Hematopoietic multipotent progenitor cell treated with erythropoietin and hydrocortisone succinate and interleukin-3 and kit ligand, for 17 days (in vitro differentiated cells): ENCODE measurements at places on chromosomes 1 and 21.

DNA sequence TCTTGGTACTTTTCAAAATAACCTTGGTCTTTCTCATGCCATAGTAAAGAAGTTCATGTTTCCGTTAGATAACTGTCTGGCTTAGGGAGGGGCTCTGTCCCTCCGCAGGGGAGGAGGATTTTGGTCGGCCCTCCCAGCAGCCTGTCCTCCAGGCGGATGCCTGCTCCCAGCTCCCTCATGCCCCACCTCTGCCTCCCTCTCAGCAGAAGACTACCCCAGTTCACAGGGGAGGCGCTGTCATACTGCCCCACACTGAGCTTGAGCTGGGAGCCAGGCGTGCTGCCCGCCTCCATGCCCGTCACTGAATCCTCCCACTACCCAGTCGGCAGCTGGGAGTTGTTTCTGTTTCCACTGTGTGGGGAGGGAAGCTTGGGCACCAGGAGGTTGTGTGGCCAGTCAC lies 127.3 kb downstream of the CAMTA1 start:
- DNase-seq, result no peak

- no peak for DNase-seq
These were observed 26.3 kb downstream of the SELENOF start for GRCh38 chr1:86887479-86888162.

GRCh38 chr1:61828805-61829204 lies 86.5 kb downstream of the PATJ start:
- DNase-seq, result no peak

- DNase-seq, result no peak
These were observed 399.3 kb downstream of the PTPRC start for GRCh38 chr1:199038156-199038555.

GRCh38 chr1:67677408-67677807 lies 7.6 kb upstream of the GADD45A start:
- no peak for DNase-seq

GRCh38 chr1:90724926-90725656 lies 8.0 kb upstream of the BARHL2 start:
- no peak for DNase-seq

GRCh38 chr1:53069663-53070327 lies 7.8 kb downstream of the PODN start:
- no peak for DNase-seq

- no peak for DNase-seq
These were observed 15.3 kb downstream of the CRYBG2 start for GRCh38 chr1:26338670-26339069.

- DNase-seq, result no peak
These were observed 50.5 kb downstream of the VCAM1 start for GRCh38 chr1:100769906-100770646.

DNA sequence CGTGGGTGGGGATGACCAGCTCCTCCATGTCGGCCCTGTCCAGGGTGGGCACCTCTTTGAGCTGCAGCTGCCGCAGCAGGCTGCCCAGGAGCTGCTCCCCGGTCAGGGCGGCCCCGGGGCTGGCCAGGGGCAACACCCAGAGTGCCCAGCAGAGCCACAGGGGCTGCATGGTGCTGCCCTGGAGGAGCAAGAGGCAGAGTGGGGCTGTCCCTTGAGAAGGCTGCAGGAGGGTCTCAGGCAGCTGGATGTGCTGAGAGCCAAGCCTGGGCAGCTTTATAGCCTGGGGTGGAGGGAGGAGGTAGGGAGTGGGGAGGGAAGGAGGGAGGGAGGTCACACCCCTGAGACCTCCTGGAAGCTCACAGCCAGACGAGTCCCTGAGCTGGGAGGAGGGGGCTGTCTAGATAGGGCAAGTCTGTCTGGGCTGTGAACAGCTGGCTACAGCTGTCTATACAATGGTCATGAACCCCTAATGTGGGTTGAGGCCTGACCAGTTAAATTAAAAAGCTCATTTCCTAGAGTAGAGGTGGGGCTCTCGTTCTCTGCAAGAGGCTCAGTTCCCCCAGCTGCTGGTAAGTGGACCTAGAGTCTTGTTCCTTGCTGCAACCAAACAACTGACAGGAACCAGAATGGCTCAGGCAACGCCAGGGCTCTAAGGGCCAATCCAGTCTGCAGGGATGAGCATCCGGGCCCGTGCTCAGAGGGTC lies at the start of gene LEFTY1:
LEFTY1 (minus strand) TSS at position 249 of the 704 bp plus-strand sequence; CDS start at position 169, 80 bp downstream.
- no peak for DNase-seq

GRCh38 chr1:246138781-246139180 lies 368.3 kb downstream of the SMYD3 start:
- no peak for DNase-seq

DNA sequence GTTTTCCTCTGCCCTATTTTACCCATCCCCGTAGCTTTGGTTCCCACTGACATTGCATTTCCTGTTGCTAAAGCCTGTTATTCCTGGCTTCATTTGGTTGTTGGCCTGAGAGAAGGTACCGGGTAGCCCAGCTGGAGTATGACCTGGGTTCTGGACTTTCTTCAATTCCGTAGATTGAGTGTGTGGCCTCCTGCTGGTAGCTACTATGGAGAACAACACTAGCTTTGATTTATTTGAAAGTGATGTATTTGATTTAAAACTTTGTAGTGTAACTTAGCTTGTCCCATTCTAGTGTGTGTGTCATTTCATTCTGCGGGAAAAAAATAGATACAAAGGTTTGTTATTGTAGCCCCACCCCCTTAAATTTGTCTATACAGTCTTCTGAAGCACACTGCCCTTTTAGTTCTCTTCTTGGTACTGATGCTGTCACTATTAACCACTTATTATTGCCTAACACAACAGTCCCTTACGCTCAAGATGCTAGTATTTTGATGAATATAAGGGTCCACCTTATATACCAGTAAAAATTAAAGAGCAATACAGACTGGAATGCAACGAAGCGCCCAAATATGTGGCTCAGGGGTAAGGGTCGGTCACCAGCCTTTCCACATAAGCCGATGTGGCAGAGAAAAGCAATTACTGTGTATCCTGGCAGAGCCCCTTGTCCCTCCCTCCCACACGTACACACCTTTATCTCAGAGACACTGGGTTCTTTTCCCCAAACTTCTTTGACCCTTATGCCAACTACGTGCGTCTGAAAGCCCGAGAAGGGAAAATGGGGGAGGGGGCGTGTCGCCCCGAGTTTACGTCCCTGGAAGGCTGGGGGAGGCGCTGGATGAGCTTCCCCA lies 643 bp upstream of the MOV10 start:
- DNase-seq, result no peak

GRCh38 chr21:46456750-46457149 lies 1.9 kb upstream of the DIP2A start:
- no peak for DNase-seq

DNA sequence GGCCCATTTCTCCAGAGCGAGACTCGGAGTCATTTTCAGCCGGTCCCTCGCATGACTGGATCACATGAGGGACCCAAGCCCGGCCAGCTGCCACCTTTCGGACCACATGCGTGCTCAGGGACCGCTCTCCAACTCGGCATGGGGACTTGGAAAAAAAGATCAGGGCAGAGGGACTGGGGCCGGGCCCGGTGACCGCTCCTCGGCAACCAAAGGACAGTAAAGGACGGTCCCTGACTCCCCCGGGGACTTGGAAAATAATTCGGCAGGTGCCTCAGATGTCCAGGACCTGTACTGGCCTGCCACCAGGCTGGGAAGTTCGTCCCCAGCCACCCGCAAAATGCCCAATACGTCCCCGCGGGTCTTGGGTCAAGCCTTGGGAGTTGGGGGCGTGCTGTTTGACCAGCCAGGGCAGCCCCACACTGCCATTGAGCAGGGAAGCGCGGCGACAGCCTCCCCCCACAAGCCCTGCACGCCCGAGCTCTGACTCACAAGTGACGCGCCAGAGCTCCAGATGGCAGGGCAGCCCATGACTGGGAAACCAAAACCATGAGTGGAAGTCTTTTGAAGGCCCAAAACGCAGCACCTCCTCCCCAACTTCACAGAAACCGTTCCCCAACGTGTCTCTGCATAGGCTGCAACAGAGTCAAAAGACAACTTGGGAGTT lies 134.5 kb downstream of the LIPI start:
- no peak for DNase-seq

DNA sequence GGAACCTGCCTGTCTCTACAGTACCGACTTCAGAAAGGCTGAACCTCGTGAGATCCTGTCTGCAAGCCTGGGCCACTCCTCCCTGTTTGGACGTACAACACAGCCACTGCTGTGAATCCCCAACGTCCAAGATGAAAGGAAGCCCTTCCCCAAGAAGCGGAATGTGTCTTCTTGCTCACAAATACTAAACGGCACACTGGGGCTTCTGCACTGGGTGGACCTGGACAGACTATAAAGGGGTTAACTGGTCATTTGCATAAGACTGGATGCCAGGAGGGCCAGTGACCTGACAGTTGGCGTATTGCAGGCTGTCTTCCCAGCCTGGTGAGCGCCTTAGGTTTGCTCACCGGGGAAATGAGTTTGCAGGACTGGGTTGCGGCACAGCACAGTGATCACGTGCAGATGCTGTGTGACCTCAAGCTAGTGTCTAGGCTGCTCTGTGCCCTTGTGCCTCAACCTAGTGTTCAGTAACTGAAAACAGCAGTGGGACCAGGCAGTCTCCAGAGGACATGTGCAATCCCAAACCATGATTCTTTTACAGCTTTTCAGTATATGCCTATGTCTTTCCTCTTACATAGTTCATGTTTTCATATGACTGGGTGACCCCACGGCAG lies 19.5 kb upstream of the AJAP1 start:
- DNase-seq, result no peak

- DNase-seq, result no peak
These were observed 43.1 kb downstream of the RGSL1 start for GRCh38 chr1:182493063-182493462.

DNA sequence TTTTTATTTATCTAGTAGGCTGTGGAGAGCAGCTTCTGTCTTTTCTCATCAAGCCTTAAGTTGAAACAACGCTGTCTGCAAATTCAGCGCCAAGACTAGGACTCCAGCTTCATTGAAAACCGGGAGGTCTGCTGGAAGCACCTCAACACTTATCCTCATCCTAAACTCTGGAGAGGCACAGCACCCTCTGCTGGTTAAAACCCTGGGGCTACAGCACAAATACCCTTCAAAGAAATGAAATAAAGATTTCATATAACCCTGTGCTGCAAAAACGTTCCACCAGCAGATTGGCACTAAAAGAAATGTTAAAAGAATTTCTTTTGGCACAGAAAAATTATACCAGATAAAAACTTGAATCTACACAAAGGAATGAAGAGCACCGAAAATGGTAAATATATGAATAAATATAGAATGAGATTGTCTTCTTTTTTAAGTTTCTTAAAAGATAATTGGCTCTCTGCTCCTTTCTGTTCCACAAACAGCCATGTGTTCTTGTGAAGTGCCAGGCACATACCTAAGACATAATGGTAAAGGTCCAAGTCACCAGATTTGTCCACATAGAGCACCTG lies 227.7 kb upstream of the SAMSN1 start:
- DNase-seq, result peak; percentile 40

- no peak for DNase-seq
These were observed 147.5 kb downstream of the ZC3H11B start for GRCh38 chr1:219465212-219466093.

- no peak for DNase-seq
These were observed 33.4 kb downstream of the BACE2 start for GRCh38 chr21:41201385-41201784.

- no peak for DNase-seq
These were observed 717 bp downstream of the UBIAD1 start for GRCh38 chr1:11273595-11274234.

- DNase-seq, result no peak
These were observed 2.6 kb downstream of the ALPL start for GRCh38 chr1:21511579-21512522.

DNA sequence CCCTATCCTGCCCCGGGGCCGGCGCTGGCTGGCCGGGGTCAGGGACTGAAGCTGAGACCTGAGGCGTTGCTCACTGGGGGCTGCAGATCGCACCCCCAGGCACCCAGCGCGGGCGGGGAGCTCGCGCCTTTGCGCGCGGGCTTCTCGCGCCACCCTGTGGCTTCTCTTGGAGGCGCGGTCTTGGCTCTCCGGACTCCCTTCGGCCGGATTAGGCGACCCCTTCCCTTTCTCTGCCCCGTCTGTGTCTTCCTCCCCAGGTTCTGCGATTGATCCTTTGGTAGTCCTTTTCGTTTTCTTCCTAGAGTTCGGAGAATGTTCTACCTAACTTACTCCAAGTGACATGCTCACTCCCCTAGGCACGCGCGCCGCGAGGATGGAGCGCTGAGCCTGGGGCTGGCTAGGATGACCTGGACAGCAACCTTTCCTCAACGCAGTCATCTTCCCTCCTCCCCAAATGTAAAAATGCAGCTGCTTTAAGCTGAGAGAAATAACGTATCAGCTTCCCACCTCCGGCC lies 495 bp upstream of the NTRK1 start:
- DNase-seq, result peak; percentile 38

- no peak for DNase-seq
These were observed 257.6 kb upstream of the USP24 start for GRCh38 chr1:55472784-55473183.

GRCh38 chr1:62439652-62440371 lies 3.0 kb downstream of the USP1 start:
- DNase-seq, result no peak

- no peak for DNase-seq
These were observed 112.5 kb downstream of the RERE start for GRCh38 chr1:8704866-8705506.

DNA sequence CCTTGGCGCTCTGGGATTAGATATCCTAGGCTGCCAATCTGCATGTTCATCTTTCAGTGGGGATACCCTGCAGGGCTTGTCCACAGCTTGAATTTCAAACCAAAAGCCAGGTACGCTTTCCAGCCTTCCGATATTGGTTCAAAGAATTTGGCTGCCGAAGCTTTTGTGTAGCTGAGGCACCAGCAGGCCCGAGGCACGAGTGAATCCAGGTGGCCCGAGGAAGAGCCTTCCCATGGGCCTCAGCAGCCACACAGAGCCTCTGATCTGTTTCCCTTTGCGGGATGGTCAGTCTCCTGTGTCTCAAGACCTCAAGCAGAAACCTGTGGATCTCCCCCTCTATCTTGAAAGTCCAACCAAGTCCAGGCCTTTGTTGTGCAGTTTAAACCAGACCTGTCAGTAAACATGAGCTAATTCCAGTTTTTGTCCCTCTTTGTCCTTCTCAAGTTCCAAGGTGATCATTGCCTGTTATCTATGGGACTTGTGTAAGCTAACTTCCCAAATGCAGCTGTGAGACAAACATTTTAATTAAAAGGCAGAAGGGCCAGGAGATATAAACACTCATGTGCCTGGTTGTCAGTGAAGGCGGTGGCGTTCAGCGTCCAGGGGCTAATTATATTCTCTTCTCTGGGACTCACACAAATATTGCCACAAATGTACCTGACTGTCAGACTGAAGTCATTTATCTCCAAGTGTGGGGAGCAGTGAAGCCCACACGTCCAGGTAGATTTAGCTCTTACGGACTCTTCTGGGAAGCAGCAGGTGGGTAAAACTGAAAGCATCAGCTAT lies 30.6 kb downstream of the VANGL1 start:
- DNase-seq, result no peak

- DNase-seq, result no peak
These were observed 159.4 kb downstream of the DHRS3 start for GRCh38 chr1:12458571-12458970.

DNA sequence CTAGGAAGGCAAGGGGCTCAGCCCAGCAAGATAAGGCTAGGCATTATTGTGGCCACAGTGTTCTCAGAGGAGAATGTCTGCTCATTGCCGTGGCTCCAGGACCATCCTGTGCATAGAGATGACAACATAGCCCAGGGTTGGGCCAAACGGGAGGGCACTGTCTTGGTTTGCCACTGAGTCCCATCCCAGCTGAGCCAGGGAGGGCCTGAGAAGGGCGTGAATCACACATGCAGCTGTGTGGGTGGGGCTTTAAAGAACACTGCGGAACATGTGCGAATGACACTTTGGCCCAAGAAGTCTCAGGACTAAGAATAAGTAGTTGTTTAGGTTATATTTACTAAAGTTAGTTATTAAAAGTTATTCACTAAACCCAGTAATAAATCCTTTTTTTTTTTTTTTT lies 18.5 kb downstream of the CHAF1B start:
- no peak for DNase-seq
